Activated CD4-positive, alpha-beta T cell treated with anti-CD3 and anti-CD28 coated beads for 36 hours (primary cell): ENCODE measurements at places on chromosomes 5 and 9.
A peak's percentile ranks its signal among the peaks of the same experiment; 100 is the strongest.

DNA sequence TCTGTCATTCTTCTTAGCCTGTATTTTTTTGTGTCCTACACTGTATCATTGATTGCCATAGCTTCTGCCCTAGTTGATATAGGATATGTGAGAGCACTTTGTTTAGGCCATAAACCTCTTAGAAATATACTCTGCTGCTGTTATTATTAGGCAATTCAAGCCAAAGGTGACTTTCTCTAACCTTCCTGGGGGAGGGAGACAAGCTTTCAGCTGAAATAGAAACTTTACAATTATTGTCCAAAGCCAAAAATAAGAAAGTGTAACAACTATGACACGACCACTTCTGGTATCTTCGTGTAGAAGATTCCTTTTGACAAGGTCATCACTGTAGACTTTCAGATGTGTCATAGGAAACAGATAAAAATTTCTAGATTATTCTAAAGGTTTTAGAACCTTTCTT, 12.2 kb upstream of the CSNK1A1 start:
- no peak for DNase-seq

DNA sequence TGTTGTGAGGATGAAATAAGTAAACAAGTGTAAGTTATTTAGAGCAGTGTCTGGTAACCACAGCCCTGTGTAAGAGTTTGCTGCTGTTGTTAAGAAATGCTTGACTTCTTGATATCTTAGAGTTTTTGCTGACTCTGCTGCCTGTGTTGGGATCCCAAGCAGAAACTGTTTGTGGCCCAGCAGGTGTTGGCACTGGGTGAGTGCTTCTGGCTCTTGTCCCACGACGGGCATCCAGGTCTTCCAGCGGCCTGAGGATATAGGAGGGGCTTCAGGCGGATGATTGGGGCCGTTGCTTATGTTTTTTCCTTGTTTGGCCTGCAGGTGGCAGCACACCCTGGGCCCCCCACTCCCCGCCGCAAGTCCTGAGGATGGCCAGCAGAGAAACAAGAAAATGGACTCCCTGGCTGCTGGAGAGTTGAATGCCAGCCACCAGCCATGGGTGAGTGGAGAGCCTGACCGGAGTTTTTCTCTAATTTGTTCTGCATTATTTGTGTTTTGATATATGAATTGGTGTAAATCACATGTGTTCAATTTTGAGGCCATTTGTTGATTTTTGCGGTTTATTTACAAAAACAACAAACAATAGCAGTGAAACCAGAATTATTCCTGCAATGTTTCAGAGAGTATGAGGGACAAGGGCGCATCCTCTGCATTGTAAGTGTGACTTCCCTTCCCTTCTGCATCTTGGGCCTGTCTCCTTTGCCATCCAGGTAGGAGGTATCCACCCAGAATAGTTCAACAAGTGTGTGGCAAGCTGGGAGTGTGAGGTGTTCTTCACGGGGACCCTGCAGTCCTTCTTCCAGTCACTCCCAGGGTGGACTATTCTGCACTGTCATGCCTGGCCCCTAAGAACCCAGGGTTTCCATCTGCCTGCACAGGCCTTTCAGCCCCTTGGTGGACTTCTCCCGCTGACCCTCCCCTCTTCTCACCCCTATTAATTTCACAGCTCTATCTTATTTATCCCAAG, 50.3 kb downstream of the SLC22A5 start:
- peak; percentile 75 for DNase-seq

- DNase-seq, result no peak
Observed at GRCh38 chr5:67732471-67732870, 483.1 kb upstream of the PIK3R1 start.

DNA sequence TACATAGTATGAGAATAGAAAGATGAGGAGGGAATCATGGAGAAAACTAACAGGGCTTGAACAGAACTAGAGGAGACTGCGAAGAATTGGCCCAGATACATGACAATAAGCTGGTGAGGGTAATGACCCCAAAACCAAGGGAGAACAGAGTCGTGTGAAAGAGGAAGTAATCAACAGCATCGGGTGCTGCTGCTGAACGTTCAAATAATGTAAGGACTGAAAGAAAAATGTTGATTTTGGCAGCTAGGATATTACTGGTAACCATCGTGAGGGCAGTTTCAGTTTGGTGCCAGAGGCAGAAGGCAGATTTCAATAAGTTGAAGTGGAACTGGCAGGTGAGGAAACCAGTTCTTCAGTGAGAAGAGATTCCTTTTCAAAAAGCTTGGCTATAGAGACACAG, 66.8 kb upstream of the SMC2 start:
- no peak for DNase-seq

GRCh38 chr5:146440870-146441495, 6.2 kb upstream of the TCERG1 start:
- DNase-seq, result no peak

GRCh38 chr9:14393418-14393817, 79.5 kb upstream of the NFIB start:
- no peak for DNase-seq

- DNase-seq, result no peak
Observed at GRCh38 chr9:70615464-70616138, 201.1 kb upstream of the KLF9 start.

GRCh38 chr9:12290166-12290869, 402.9 kb upstream of the TYRP1 start:
- DNase-seq, result no peak

DNA sequence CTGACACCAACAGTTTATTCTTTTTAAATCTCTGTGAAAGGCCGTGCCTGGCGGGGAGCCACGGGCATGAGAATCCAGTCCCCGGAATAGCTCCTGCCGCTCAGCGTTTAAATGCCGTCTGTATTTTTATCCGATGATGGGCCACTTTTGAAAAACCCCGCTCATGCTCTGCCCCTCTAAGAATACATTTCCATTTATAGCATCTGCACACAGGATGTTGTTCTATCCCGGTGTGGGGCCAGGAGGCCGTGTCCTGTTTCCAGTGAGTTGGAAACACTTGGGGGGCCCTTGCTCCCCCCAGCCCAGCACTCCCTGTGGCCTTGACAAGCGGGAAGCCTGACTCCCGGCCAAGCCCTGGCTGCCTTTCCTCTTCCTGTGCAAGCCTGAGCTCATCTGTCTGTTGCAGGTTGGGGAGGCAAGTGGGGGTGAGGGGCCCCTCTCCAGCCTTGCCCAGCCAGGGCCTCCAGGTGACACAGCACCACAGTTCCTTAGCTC, 39.0 kb downstream of the ERGIC1 start:
- DNase-seq, result no peak

GRCh38 chr5:11302663-11303062, 541.6 kb upstream of the DAP start:
- DNase-seq, result no peak

DNA sequence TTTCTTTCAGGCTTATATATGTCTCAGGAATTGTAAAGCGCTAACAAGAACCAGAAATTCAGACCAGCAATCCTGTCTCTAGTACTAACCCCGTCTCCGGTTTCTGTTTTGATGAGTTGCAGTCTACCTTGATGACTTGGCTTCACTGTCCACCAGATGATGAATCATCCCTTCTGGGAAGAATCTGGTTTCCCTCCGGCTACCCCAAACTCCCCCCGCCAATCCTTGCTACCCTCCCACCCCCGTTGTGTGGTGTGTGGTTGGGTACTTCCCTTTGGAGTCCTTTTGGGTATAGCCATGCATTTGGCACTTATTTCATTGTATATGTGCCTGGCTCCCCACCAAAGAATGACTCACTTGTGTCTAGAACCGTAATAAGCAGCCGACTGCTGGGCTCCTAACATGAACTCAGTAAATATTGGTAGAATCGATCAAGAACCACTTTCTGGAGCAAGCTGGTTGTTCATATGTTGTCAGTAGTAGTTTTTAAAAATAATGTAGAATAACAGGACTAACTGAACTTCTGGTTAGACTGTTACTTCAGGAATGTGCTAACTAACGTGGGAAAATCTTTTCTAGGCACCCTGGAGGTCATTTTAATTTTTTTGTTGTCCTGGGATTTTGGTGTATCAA, 8.3 kb upstream of the TGFBI start:
- peak; percentile 62 for DNase-seq

- no peak for DNase-seq
Observed at GRCh38 chr9:76373173-76373783, 20.9 kb downstream of the RFK start.

DNA sequence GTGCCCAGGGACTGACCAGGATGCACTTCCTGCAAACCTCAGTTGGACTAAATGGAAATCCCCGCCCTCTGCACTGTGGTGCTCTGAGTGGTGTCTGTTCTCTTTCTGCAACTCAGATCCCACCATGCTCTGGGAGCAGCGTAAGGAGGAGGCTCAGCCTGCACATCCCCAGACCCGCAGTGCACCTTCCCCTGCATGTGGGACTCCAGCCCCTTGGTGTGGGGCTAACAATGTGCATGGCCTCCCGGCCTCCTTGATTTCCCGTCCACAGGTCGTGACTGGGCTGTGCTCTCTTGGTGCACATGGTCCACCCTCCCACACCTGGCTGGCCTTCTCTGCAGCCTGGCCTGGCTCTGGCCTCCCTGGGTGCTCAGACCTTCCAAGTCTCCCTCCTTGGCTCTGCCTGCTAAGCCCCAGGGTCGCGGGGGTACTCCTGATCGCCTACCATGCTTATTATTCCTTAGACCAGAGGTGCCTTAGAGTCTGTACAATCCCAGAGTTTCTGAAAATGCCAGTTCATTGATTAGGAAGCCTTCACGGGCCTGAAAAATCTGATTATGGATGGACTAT, 397.5 kb downstream of the IRX2 start:
- no peak for DNase-seq

DNA sequence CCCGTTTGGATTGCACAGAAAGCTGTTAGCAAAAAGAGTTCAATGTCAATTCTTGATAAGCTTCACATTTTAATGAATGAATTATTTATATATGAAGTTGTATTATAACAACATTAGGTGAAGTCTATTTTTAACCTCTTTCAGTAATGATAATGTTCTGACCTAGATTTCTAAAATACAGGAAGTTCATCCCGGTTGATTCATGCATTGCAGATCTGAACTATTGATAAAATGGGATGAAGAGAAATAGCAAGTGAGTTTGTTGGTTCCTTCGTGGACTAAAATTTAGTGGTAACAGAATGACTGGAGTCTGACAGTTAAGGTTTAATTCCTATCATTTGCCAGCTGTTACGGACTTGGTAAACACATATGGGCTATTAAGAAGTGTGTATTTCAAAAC, 180.5 kb downstream of the PCSK1 start:
- DNase-seq, result no peak

- no peak for DNase-seq
Observed at GRCh38 chr5:135980620-135981019, 25.8 kb upstream of the LECT2 start.

GRCh38 chr9:111525056-111525977, at the start of gene ZNF483:
ZNF483 (plus strand) TSS chr9:111525179; CDS start chr9:111527396, 2,217 bp downstream.
- peak; percentile 80 for DNase-seq

DNA sequence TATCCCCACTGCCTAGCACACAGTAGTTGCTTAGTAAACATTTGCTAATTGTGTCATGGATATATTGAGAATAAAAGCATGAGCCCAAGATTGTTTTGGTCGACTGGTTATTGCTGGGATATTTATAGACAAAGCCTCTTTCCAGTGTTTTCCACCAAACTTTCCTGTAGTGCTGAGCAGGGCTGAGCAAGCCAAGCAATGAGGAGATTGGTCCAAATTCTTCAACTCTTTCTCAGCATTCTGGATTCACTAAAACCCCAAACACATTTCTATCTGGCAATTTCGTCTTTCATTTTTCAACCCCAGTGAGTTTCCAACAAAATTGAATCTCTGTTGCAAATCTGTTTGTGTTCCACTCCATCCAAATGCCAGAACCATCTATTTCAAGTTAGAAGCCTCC, 31.9 kb upstream of the TARS1 start:
- DNase-seq, result no peak

DNA sequence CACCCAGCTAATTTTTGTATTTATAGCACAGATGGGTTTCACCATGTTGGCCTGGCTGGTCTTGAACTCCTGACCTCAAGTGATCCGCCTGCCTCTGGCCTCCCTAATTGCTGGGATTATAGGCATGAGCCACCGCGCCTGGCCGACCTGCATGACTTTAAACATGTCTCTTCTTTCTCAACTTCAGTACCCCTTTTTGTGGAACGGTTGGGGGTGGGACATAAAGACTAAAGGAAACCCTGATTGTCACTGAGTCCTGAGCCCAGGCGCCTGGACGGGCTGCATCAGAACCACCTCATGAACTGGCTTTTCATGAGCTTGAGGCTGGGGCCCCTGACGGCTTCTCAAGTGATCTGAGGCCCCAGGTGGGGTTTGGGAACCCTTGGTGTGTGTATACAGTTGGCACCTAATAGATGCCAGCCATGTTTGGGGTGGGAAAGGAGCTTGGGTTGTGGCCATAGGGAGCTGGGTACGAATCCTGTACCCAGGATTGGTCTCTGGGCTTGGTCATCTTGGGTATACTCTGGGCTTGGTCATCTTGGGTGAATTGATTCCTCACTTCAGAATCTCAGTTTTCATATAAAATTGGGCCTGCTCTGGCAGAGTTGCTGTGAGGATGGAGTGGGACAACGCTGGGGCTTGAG, 2.2 kb downstream of the GRK6 start:
- peak; percentile 46 for DNase-seq

GRCh38 chr9:116937361-116937760, 250.3 kb downstream of the TRIM32 start:
- DNase-seq, result no peak

DNA sequence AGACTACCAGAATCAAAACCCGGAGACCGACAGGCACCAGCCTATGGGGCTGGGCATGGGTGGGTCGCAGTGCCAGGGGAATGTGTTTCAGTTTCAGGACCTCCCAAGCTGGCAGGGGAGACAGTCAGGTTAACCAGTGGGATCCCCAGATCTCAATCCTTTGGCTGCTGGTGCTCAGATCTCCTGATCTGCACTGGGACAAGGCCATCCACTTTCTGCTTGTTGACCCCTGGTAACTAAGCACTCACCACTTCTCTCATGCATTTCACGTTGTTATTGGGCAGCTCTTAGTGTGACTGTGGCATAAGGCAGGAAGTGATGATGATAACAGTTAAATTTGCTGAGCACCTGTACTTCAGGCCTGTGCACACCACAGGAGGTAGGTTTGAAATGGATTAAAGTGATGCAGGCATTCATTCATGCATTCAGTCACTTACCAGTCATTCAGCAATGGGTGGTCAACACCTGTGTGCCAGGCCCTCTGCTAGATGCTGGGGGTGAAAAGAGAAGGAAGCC, 42.1 kb upstream of the STXBP1 start:
- peak; percentile 34 for DNase-seq

GRCh38 chr5:138635265-138635664, 60.1 kb upstream of the HSPA9 start:
- DNase-seq, result no peak

- no peak for DNase-seq
Observed at GRCh38 chr5:55363856-55364255, 56.1 kb downstream of the MTREX start.

DNA sequence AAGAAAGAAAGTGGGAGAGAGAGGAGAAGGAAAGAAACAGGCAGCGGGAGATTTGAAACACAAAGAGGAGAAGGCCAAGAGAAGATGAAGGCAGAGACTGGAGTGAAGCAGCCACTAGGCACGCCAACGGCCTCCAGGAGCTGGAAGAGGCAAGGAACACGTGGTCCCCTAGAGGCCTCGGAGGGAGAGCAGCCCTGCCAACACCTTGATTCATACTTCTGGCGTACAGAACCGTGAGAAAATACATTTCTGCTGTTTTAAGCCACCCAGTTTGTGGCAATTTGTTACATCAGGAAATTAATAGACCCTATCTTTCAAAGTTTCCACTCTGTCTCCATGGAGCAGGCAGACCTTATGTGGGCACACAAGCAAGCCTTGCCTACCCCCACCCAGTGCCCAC, 133.4 kb downstream of the ACTL7B start:
- DNase-seq, result no peak

GRCh38 chr5:117205894-117206293, 631.3 kb upstream of the SEMA6A start:
- no peak for DNase-seq
